ENCODE measurements at places on chromosomes 16 and 17. TPM values are rescaled to one million over a fixed set of nuclear protein-coding genes. Genes with fewer than 3 reads are reported as not detected.
A peak's percentile ranks its signal among the peaks of the same experiment; 100 is the strongest.

DNA sequence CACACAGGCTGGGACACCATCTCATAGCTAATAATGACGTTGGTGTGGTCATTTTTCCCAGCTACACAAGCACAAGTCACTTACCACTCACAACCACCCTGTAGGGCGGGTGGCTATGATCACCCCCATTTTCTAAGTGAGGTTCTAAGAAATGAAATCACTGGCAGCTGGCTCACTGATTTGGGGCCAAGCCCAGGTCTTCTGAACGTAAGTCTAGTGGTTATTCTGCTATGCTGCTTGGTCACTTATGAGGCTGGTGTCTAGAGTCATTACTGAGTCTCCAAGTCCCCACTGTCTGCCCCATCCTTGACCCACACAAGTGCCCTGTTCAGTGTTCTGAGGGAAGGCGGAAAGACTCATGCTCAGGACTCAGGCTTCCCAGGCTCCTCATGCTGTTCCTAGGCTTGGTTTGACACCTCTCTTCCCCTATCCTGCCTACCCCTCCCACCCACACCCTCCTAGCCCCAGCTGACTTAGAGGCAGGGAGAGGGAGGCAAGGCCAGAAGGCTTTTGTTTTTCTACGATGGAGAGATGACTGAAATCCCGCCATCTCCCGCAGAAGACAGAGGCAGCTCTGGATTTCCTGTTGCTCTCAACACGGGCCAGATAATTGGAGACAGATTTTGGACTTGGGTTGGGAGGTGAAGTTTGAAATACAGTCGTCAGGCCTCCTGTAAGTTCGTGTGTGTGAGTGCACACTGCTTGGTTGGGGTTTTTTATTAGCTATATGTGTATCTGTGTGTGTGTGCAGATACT, 32.2 kb downstream of the FZD2 start:
- no peak for DNase-seq
- no peaks in the 10 kb centered on the region for H3K4me1 ChIP-seq
- H3K27me3 ChIP-seq, result peaks cover 16% of the 10 kb centered on the region
- no peaks in the 10 kb centered on the region for H3K36me3 ChIP-seq

DNA sequence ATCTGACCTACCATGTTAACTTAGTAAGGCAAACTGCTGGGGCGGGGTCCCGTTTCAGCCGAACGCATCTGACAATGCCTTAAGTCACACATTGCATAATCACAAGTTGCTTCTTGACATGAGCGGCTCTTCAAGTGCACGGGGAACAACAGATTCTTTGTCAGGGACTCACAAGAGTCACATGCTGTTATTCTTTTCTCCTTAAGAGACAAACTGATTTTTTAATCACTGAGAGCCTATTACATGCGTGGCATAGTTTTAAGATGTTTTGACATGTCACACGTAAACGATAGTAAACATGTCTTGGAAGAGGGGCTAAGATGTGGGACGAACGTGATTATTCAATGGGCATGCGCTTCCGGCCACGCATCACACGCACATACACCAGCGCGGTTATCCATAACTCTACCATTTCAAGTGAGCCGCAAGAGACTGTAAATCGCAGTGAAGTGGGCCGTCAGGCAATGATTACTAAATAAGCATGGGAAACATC, 63.4 kb downstream of the ADCY9 start:
- no peak overlapping the region for H3K4me3 ChIP-seq
- no peaks in the 10 kb centered on the region for H3K27me3 ChIP-seq
- DNase-seq, result no peak

DNA sequence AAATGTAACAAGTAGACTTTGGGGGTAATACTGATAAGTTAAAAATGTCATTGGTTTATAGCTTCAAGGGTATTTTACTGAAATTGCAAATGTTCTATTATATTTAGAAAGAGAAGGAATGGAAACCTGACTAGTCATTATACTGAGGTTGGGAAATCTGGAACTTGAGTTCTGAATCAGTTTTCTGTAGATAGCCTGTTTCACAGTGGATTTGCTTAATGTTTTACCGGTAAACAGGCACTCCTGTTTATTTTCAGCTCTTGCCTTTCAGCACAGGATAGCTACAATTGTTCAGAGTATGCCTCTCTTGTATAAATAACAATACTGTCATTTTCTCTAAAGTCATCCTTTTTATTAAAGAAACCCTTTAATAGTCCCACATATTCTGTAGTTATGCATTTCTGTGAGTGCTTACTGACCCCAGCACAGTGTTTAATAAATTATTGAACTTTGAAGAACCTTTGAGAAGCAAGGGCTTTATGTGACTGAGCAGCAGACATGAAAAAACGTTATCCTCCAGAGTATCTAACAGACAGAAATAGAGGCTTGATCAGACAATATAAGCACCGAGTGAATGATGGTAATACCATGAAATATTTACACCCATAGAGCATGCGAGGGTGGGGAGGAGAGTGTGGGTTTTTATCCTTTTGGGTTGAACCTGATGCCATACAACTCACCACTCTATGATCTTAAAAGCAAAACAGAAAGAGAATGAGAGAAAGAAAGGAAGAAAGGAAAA, 58.2 kb downstream of the FTO start:
- H3K4me1 ChIP-seq, result peaks cover 96% of the 10 kb centered on the region
- H3K4me3 ChIP-seq, result peak overlapping the region; percentile 8
- DNase-seq, result peak; percentile 71

GRCh38 chr16:27230562-27231001, 27.3 kb downstream of the KDM8 start:
- H3K36me3 ChIP-seq, result peaks cover 35% of the 10 kb centered on the region
- H3K27ac ChIP-seq, result no peak overlapping the region
- H3K4me3 ChIP-seq, result no peak overlapping the region
- H3K27me3 ChIP-seq, result no peaks in the 10 kb centered on the region
- DNase-seq, result no peak

DNA sequence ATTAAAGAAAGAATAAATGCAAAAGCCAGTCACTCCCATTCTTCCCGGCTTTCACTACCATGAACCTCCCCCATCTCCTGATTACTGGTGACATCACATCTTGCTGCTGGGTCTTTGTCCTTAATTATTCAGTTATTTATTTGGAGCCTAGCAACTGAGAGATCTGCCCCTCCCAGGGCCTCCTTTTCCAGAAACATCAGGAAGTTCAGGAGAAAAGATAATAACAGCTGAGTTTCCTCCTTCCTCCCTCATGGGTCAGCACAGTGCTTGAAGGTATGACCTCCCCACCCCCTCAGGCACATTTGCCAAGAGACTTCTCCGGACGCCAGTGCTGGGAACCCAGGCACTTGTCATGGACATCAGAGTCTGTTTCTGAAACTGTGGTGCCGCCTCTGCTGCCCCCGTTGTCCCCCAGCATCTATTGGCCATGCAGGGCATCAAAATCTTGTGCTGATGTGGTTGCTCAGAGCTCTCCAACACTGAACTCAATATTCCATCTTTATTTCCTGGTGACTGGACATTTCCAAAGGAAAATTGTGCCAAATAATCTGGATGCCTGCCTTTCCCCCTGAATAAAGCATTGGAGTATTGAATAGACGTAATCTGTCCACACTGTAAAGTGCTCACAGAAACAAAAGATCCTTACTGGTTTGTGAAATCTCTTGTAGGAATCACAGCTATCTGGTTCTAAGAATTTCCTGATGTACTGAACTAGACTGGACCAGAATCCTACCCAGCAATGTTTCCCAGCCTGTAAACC, 71.8 kb downstream of the ZNF18 start:
- no peak overlapping the region for H3K27ac ChIP-seq
- peaks cover 14% of the 10 kb centered on the region for H3K4me1 ChIP-seq
- no peak for DNase-seq
- no peaks in the 10 kb centered on the region for H3K27me3 ChIP-seq

GRCh38 chr17:39150104-39150634, 1.3 kb downstream of the PLXDC1 start:
- peaks cover 22% of the 10 kb centered on the region for H3K4me1 ChIP-seq
- H3K4me3 ChIP-seq, result no peak overlapping the region
- H3K36me3 ChIP-seq, result no peaks in the 10 kb centered on the region
- H3K27me3 ChIP-seq, result peaks cover 44% of the 10 kb centered on the region
- H3K27ac ChIP-seq, result no peak overlapping the region

GRCh38 chr16:24540602-24541210, 1.3 kb downstream of the RBBP6 start:
- no peaks in the 10 kb centered on the region for H3K27me3 ChIP-seq
- H3K36me3 ChIP-seq, result no peaks in the 10 kb centered on the region
- peak overlapping the region; percentile 95 for H3K4me3 ChIP-seq

Gene IGFALS
- total RNA-seq, result 2.4 TPM

Gene ALOX12
- total RNA-seq, result not detected

DNA sequence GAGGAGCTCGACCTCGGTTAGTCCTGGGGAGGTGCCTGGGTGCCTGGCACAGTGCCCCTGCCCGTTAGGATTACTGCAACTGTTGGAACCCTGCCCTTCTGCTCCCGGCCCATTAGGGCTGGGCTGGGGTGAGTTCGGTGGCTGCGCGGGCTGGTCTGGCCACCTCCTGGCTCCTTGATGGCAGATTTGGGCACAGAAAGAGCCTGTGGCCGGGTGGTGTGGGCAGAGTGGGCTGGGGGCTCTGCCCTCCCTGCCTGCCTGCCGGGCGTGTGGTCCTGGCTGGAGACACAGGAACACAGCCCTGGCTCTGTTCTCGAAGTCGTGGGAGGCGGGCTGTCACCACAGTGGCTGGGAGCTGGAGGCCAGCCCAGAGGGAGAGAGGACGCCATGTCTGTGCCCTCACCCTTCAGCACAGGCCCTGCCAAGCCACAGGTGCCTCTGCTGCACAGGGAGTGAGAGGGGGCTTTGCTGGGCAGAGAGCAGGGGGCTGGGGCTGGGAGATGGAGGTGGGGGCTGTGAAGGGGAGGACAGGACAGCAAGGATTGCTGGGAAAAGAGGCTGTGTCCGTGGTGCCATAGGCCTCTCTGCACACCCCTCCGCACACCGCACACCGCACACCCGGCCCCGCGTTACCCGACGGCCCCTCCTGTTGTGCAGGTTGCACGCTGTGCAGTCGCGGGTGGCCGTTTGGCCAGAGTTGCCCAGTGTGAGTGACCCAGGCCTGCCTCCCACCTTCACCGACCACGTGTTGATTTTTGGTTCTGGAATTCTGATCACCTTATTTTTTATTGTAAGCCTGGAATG, 236.6 kb upstream of the GSE1 start:
- no peak overlapping the region for H3K27ac ChIP-seq
- H3K27me3 ChIP-seq, result peaks cover 13% of the 10 kb centered on the region
- no peaks in the 10 kb centered on the region for H3K36me3 ChIP-seq

DNA sequence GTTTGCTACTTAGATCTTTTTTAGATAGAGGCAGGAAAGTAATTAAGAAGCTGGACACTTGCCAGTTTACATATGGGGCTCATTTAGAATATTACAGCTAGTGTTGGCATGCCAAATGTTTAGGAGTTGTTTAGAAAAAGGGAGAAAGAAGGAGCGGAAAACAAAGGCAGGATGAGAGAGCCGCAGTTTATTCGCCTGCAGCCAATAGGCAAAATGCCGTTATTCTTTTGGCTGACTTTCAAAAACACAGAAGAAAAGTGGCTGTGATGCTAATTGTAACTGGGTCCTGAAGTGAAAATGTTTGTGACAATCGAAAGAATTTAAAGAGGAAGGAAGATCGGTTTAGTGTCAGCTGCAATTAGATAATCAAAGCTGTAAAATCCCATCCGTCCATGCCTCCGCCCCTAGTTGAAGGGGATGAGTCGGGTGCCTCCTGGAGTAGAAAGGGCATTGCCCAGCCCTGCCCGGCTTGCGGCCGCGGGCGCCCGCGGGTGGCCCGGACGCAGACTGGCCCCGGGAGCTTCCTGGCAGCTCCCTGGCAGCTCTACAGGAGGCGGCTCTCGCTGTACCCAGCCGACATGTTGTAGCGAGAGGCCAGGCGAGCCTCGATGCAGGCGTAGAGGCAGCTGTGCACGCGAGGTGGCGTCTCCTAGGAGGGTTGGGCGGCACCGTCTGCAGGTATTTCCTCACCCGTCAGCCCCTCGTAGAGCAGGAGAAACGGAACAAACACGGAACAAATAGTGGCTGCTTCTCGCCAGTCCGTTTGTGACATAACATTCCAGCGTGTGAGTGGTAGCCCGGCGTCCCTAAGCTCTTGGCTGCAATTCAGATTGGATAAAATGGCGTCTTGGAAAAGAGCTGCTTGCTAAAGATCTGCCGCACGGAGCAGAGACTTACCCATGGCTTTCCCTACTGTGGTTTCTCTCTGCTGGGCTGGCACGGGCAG, 82.2 kb downstream of the TNRC6C start:
- H3K4me3 ChIP-seq, result no peak overlapping the region
- H3K4me1 ChIP-seq, result no peaks in the 10 kb centered on the region
- no peak for DNase-seq
- H3K36me3 ChIP-seq, result peaks cover 30% of the 10 kb centered on the region
- no peak overlapping the region for H3K27ac ChIP-seq

Gene TMEM235
- not detected for total RNA-seq

DNA sequence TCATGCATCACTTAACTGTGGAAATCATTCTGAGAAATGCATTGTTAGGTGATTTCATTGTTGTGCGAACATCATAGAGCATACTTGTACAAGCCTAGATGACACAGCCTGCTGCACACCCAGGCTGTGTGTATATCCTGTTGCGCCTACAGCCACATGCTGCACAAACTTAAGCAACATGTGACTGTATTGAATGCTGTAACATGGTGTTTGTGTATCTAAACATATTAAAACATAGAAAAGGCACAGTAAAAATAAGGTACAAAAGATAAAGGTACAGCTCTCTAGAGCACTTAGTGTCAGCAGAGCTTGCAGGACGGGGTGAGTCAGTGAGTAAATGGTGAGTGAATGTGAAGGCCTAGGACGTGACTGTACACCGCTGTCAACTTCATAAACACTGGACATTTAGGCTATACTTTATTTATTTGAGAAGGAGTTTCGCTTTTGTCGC, 11.9 kb downstream of the FOXK2 start:
- H3K36me3 ChIP-seq, result peaks cover 12% of the 10 kb centered on the region
- H3K27ac ChIP-seq, result peak overlapping the region; percentile 19
- no peak overlapping the region for H3K4me3 ChIP-seq
- DNase-seq, result no peak
- H3K4me1 ChIP-seq, result peaks cover 87% of the 10 kb centered on the region
- no peaks in the 10 kb centered on the region for H3K27me3 ChIP-seq

Gene OR1F1
- total RNA-seq, result not detected

- H3K36me3 ChIP-seq, result no peaks in the 10 kb centered on the region
- DNase-seq, result peak; percentile 99
- H3K27ac ChIP-seq, result peak within 1 kb of the TSS; percentile 78
- peaks cover 68% of the 10 kb centered on the region for H3K4me1 ChIP-seq
Observed at GRCh38 chr17:82022981-82023446, at the start of gene LRRC45. Gene LRRC45, plus strand, starts transcription at chr17:82023305. Its CDS starts 339 bp downstream, at chr17:82023644.
